Amygdala (tissue), 56 donors: ENCODE measurements at places on chromosomes 16 and 17.

DNA sequence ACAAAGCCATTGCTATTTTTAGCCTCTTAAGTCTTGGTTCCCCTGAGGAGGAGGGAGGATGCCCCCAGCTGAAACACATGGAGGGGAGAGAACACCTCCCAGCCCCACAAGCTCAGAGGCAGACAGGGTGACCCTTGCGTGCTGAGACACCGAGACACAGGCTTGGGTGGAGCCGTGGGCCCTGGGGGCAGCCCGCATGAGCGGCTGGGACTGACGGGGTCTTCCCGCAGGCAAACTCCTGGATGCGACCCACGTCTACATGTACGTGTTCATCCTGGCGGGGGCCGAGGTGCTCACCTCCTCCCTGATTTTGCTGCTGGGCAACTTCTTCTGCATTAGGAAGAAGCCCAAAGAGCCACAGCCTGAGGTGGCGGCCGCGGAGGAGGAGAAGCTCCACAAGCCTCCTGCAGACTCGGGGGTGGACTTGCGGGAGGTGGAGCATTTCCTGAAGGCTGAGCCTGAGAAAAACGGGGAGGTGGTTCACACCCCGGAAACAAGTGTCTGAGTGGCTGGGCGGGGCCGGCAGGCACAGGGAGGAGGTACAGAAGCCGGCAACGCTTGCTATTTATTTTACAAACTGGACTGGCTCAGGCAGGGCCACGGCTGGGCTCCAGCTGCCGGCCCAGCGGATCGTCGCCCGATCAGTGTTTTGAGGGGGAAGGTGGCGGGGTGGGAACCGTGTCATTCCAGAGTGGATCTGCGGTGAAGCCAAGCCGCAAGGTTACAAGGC, 9.8 kb downstream of the SLC16A3 start:
- peak; percentile 55 for DNase-seq

DNA sequence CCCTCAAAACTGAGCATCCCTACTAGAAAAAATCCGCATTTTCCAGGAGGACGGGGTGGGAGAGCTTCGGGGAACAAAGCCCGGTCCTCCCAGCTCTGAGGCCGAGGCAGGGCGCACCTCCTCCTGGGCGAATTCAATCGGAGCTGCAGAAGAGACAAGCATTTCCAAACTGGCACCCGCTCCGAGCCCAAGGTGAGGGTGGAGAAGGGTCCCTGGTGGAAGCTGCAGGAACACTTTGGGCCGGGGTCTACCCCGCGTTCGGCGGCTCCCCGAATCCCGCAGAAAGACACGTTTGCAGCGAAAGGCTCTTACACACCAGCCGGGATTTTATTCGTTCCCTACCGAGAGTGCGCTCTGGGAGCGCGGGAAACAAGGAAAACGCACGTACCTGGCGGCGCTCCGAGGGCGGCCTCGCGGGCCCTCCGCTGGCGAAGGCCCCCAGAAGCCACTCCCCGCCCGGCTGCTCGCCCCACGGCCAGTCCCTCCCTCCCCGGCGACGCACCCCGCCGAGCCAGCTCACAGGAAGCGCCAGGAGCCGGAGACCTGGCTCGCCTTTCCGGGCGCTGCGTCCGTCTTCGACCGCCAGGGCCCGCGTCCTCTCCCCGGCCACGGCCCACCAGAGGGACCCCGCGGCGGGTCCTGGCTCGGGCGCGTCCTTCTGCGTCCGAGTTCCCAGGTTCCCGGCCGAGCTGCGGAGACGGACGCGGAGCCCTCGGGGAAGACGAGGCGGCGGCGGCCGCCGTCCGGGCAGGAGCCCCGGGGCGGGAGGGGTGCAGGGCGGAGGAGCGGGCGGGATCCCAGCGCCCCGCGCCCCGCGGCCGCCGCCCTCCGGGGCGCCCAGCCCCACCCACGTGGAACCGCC, 49.8 kb upstream of the BAHCC1 start:
- peak; percentile 66 for DNase-seq

DNA sequence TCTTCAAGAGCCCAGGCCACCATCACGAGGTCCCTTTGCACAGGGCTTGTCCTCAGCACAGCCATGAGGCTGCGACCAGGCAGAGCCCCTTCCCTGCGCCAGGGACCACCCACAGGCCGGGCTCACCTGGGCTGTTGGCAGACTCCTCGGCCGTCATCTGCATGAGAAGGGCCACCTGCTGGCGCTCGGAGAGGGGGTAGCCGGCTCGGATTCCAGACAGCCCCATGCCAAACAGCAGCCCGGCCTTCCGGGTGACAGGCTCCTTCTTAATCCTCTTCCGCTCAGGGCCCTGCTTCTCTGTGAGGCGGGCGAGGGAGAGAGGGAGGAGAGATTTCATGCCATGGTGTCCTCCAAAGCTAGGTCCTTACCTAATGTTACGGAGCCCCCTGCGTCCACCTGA, 73.4 kb downstream of the ZNF778 start:
- no peak for DNase-seq

DNA sequence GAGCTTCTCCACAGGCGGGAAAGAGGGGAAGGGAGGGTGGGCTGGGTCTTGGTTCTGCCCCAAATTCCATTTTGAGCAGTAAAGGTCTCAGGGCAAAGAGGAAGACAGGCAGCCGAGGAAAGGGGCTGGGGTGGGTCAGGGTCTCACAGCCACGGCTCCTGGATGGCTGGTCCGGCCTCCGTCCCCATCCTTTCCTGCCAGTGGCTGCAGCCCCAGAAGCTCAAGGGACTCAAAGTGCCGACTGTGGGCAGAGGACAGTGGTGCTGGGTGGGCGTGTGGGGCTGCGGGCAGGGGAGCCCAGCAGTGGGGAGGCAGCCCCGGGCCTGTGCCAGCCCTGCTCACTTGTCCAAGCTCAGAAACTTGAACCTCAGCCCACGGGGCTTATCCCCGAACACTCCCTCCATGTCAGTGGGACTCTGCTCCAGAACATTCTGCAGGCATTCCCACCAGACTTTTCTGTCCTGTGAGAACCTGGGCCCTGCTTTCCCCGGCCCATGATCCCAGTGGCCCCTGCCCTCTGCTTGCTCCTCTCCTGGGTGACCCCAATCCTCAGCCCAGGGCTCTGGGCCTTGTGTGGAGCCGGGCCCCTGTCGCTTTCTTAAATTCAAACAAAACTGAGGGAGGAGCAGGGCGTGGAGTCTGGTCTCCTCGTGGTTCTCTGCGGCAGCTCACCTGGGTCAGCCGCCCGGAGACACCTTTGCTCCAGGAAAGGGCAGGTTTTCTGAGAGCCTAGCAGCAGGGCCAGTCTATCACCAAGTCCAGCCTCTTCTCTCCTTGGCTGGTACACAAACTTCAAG, 117.8 kb upstream of the METRNL start:
- no peak for DNase-seq

DNA sequence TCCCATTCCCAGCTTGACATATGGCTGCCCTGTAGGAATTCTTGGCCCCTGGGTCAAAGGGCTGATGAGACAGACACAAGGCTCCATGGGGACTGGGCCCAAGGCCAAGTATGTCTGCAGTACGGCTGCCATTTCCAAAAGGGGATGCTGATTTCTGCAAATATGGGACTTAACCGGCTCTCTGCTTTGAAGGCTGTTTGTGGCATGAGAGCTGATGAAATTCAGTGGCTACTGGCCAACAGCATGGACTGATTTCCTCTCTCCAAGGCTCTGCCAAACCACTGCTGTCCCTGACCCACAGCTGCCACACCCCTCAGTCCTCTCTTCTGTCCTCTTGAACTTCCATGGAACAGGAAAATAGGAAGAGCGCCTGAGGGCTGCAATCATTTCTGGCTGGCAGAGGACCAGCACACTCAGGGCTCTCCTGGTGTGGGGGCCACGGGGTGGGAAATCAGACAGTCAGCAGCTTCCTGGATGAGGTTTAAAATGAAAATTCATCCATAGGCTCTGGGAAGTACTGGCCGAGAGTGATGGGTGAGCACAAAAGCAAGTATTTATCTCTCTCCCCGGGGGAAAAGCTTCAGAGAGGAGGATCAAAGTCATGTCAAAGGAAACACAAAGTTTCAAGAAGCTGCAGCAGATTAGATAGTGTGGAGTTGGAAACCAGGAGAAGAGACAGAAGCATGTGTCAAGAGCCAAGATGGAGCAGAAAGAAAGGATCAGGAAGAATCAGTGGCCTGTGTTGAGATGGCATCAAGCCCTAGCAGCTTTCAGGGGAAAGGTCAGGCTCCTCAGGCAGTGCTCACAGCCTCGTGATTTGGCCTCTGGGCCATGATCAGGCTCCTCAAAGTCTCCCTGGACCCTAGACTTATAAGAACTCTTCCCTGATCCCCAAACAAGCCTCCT, 64.1 kb upstream of the SREBF1 start:
- DNase-seq = peak; percentile 35

DNA sequence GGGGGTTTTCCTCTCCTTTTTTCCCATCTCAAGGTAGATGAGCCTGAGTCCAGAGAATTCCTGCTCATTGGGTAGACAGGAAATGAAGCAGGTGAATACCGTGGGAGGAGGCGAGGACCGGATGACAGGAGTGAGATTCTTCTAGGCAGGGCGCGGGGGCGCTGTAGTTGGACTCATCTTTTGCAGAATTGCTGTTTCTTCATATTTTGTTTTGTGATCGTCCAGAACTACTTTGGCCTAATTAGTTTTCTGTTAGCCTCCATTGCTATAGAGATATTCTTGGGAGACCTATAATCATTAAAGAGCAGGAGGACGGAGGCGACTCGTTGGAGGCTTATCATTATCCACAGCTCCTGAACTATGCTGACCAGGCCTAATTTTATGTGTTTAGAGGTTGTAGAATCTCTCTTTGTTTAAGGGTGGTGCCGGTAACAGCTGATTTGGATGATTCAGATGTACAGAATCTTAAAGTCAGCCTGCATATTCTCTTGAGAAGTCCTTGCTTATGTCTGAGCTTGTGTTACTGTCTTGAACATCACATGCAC, 650 bp downstream of the ATP6V0A1 start:
- DNase-seq = peak; percentile 19

GRCh38 chr17:57557834-57558681, 187.0 kb downstream of the CCDC182 start:
- DNase-seq = no peak

DNA sequence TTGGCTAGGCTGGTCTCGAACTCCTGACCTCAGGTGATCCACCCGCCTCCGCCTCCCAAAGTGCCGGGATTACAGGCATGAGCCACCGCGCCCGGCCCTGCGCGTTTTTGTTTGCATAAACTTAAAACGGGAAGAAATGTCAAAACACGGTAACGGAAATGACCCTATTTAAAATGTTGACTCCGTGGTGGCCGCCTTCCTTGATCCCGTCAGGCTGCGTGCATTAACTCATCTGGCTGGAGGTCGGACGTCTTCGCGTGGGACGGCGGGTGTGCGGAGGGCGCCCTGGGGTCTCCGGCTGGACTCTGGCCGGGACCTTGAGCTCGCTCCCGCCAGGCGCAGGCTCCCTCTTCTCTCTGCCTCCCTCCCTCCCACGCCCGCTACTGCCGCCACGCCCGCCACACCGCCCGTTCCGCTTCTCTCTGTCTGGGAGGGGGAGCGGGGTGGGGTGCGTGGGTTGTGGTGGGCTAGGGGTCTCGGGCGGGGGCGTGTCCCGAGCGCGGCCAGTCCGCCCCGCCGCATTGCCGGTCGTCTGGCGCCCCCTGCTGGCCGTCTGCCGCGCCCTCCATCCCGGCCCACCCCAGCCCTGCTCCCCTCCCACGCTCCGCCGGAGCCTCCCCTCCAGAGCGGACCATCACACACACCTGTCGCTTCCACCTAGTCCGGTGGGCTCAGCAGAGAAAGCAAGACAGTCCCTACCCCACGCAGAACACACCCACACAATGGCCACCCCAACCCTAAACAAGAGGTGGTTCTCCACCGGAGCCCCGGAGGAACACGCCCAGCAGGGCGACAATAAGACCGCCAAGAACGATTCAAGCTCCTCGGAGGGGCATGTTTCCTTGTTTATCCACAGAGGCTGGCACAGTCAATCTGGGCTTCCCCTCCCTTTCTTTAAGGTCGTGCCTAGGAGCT, 1.2 kb upstream of the CCDC42 start:
- DNase-seq = no peak

DNA sequence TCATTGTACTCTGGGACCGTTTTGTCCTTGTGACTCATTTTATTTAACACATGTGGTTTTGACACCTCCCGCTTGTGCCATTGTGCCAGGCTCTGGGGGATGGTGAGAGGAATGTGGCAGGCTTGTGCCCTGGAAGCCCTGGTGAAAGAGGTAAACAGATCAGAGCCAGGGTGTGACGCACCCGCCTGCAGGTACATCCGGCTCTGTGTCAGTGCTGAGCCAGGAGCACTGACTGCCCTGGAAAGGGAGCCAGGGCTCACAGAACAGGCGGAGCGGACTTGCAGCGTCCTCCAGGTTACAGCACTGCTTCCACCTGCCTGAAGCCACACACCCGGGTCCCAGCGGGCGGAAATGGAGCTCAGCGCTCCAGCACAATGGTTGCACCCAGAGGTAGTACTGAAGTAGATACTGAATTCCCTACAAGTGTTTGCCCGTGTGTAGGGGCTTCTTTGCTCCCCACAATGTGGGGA, 30.6 kb downstream of the CDRT15 start:
- DNase-seq = no peak

- DNase-seq = no peak
These were observed 201.4 kb upstream of the CHMP6 start for GRCh38 chr17:80790021-80790765.

DNA sequence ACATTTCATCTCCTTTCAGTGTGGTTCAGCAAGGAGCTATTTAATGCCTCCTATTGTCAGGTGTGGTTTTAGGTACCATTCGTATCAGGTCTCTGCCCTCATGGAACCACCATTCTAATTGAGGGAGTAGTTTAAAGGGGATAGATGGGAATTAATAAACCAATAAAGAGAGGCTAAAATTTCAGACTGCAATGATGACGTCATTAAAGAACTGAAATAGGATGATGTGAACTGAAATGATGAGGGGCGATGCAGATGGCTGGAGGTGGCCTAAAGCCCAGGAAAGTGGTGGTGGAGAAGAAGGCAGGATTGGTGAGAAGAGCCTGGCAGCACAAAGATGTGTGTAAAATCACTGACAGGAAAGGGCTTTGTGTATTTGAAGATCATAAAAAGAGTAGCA, 148.9 kb upstream of the RBFOX1 start:
- DNase-seq = no peak

DNA sequence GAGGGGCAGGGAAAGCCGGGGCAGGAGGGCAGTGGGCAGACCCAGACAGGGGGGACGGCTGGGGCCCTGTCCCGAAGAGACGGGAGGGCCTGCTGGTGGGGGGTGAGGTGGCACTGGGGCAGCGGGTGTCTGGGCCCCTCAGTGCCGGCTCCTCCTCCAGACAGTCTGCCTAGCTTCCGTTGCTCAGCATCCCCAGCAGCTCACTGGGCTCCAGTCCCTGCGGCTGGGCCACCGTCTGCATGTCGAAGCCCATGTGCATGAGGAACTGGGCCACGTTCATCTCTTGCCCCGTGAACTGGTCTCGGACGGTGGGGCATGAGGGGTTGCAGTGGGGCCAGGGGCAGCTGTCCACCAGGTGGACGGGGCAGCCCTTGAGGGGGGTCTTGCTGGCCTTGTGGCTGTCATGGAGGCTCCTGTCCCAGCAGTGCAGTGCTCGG, 5.8 kb upstream of the MYADML2 start:
- no peak for DNase-seq

GRCh38 chr16:47377154-47377553, 83.7 kb downstream of the ITFG1 start:
- no peak for DNase-seq
